ENCODE measurements at places on chromosomes 3 and 15. TPM values are rescaled to one million over a fixed set of nuclear protein-coding genes. Genes with fewer than 3 reads are reported as not detected.

MORC1 gene
- total RNA-seq = not detected

EPHB1 gene
- total RNA-seq = 0.39 TPM

SCN11A gene
- total RNA-seq = 0.11 TPM

ZNF80 gene
- 5.3 TPM for total RNA-seq

DNA sequence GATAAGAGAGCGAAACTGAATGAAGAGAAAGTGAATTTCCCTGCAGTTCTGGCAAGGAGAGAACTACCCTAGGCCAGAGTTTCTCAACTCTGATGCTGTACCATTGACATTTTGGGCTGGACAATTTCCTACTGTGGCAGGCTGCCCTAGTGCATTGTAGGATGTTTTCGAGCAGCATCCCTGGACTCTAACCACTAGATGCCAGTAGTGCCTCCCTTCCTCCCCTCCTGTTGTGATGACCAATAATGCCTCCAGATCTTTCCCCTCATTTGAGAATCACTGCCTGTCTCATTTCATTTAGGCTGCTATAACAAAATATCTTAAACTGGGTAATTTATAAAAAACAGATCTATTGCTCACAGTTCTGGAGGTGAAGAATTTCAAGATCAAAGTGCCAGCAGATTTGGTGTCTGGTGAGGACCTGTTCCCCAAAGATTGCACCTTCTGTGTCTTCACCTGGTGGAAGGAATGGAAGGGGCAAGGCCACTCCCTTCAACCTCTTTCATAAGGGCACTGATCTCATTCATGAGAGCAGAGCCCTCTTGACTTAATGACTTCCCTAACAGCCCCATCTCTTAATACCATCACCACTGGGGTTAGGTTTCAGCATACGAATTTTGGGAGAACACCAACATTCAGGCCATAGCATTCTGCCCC, 188.9 kb upstream of the MEIS2 start:
- DNase-seq = no peak
